Esophagus muscularis mucosa (tissue), 4 donors: ENCODE measurements at places on chromosomes 7 and 10. TPM values are rescaled to one million over a fixed set of nuclear protein-coding genes. Genes with fewer than 3 reads are reported as not detected.

The PRR15 gene
- total RNA-seq: not detected

The IFIT2 gene
- 2.2 TPM for total RNA-seq

The MORN4 gene
- 11.5 TPM for total RNA-seq

The DRGX gene
- not detected for total RNA-seq

The ASB10 gene
- total RNA-seq: not detected

The ERLIN1 gene
- 13.4 TPM for total RNA-seq

The ADRA2A gene
- total RNA-seq: 3.5 TPM

The KAZALD1 gene
- 1.0 TPM for total RNA-seq

GRCh38 chr7:30091491-30091912, 43.3 kb upstream of the MTURN start:
- DNase-seq: no peak

DNA sequence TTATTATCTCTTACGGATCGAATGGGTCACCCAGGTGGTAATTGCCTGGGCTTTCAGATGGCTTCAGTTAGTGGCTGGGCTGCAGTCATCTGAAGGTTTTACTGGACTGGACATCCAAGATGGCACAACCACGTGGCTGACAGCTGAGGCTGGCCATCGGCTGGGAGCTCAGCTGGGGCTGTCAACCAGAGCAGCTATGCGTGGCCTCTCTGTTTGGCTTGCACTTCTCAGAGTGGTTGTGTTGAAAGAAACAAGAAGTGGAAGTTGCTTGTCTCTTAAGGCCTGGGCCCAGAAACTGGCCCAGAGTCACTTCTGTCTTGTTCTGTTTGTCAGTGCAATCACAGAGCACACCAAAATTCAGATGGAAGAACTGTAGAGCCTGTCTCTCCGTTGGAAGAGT, 5.7 kb upstream of the GDI2 start:
- no peak for DNase-seq

- DNase-seq: no peak
Measured at GRCh38 chr7:155824227-155824886, 12.1 kb upstream of the SHH start.

- no peak for DNase-seq
Measured at GRCh38 chr7:112665709-112666108, 124.5 kb downstream of the TMEM168 start.

DNA sequence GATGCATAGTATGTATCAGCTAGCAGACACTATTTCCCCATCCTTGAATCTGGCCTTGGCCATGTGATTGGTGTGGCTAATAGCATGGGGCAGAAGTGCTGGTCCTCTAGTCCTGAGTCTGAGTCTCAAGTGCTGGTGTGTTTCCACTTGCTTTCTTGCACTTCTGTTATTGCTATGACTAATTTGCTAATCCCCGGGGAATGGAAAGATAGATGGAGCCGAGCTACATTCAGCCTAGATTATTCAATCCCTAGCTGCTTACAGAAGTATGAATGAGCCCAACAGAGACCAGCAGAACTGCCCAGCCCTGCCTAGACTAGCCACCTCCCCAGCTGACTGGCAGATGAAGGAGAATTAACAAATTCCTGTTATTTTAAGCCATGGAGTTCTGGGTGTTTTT, 53.2 kb upstream of the SYPL1 start:
- no peak for DNase-seq

DNA sequence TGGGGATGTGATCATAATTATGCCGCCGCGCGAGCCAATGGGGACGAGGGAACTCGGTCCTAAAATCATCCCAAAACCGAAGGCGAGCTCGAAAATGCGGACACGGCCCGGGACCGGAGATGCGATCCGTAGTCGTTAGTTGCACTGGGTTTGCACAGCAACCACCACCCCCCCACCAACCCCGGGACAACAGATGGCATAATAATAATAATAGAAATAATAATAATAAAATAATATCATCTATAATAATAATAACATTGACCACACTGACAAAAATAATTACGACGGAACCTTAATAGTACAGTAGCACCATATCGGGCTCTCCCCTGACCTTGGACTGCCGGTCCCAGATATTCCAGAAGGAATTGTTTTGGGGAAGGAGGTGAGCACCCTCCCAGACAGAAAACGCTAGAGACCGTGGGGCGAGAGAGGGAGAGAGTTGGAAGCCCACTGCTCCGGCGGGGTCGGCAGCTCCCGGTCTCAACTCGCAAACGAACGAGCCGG, 1.1 kb upstream of the EMX2 start:
- no peak for DNase-seq

DNA sequence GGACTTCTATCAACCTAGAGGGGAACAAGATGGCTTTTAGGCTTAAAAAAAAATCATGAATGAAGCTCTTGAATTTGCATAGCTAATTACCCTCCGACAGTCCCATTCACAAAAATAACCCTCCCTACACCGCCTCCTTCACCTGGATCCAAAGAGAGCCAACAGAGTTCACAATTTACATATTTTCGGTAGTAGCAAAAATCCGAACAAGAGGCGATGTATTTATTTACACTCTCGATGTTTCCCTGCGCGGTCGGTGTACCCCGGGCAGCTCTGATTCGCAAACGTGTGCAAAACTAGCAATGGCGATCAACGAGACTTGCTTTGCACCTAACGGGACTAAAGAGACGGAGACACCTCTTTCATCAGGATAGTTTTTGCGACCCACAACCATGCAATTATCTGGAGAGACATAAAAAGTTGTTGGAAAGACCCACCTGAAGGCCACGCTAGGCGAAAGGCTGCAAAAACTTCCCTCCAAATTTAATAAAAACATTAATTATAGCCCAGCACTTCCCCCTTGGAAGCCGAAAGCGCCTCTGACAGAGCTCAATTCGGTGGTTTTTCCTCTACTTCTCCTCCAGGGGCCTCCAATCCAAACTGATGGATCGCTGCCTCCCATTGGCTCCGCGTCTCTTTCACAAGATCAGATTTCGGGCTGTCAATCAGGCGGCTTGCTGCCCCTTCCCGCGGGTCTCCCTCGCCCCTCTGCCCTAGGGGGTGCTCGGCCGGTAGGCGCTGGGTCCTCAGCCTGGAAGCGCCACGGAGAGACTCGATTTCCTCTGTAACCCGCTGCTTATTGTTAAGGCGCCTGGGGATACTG, at the start of gene ETV1:
ETV1 (minus strand) TSS at position 541 of the 823 bp plus-strand sequence. CDS start 614 bp downstream, outside the sequence.
- DNase-seq: no peak

DNA sequence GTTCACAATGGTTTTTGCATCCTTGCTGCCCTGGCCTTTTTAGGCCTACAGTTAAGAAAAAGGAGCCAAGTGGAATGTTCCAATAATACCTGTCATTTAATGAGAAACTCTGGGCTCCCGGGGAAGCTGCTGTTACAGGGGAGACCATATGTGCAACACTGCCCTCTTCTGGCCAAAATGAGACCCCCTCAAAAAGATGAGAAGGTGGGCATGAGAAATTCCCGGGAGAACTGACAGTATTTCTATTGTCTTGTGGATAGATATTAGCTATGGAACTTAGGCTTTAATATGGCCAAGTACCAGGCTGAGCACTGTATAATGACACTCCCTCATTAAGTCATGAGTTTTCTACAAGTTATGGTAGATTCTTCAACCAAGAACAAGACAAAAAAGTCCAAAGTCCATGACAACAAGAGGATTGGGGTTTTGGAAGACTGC, 99.4 kb downstream of the CCDC3 start:
- no peak for DNase-seq

- no peak for DNase-seq
Measured at GRCh38 chr10:119201233-119201632, 6.1 kb upstream of the GRK5 start.

DNA sequence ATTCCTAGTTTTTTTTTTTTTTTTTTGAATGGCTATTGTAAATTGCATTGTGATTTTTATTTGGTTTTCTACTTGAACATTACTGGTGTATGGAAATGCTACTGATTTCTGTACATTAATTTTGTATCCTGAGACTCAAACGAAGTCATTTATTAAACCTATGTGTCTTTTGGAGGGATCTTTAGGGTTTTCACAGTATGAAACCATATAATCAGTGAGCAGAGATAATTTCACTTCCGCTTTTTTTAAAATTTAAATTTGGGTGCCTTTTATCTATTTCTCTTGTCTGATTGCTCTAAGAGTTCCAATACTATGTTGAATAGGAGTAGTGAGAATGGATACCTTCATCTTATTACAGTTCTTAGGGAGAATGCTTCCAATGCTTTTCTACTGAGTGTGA, 102.7 kb downstream of the ZWINT start:
- DNase-seq: no peak

GRCh38 chr10:88106366-88106765, 242.9 kb downstream of the PTEN start:
- no peak for DNase-seq

DNA sequence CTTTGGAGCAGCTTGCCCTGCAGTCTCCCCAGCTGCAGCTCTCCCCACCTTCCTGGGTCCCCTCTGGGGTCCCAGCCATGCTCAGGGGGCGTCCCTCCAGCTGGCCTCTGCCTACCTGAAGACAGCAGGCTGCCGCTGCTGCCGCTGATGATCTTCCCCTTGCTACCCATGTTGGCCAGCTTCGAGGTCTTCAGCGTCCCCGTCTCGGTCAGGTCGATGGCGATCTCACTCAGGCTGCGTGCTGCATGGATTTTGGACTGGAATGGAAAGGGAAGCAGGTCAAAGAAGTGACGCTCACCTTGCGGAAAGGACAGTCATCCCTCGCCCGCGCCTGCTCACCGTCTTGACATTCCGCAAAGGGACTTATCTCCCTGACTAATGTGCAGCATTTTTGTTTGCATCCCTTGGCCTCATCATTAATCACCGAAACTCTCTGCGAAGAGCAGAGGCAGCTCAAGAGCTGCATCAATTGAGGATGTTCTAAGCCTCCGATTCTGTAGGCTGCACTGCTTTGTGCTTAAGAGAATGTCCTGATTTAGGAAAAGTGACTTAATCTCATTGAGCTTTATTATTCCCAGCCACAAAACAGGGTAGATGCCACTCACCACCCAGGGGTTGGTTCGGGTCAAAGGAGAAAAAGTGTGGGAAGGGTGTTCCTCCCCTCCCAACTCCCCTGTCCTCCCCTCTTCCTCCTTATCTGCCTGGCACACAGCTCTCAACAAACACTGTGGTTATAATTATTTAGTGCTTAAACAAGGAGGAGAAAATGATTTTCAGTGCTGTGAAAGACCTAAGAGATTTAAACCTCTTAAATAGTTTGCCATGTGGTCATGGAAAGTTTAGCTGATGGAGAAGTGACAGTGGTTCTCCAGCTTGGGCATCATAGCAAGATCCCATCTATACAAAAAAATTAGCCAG, 107.3 kb downstream of the PRPF18 start:
- no peak for DNase-seq

GRCh38 chr10:9010093-9010492, 955.6 kb downstream of the GATA3 start:
- DNase-seq: no peak

DNA sequence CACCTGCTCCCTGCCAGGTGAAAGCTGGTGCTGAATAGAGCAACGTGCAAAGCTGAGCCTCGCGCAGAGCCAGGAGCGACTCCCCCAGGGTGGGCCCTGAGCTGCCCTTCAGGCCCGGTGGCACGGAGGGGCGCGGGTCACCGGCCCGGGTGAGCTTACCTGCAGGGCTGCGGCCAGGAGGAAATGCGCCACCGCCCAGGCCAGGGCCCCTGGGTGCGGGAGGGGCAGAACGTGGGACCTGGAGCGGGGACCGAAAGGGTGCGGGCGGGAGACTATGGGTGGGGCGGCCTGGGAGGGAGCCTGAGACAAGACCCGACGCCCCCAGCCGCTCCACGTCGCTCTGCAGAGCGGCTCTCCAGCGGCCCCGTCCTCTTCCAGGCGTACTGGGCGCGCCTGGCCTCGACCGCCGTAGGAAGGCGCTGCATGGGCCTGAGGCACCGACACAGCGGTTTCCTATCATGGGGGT, 122.1 kb downstream of the BTAF1 start:
- no peak for DNase-seq

- no peak for DNase-seq
Measured at GRCh38 chr7:131667699-131668098, 111.3 kb upstream of the PODXL start.

DNA sequence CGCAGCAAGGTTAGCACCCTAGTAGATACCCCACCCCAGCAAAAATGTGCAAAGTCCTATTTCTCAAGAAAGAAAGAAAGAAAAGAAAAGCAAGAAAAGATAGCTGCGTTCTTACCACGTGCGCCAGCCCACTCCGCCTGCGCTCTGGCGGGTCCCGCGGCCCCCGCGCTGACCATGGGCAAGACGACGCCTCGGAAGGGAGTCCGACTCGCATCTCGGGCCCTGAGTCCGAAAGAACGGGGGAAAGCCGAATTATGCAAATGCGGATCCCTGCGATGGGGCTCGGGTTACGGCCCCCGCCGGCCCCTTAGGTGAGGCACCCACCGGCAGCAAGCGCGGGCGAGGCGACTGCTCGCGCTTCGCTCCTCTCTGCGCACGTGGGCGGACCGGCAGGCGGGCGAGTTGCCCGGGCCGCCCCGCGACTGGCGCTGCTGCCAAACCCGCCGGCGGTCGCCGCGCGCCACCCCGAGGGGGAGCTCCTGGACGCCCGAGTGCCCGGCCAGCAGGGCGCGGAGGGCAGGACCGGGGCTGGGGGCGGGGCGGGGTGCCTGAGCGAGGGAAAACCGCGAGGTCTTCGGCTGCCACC, 2.4 kb upstream of the EGR2 start:
- no peak for DNase-seq

DNA sequence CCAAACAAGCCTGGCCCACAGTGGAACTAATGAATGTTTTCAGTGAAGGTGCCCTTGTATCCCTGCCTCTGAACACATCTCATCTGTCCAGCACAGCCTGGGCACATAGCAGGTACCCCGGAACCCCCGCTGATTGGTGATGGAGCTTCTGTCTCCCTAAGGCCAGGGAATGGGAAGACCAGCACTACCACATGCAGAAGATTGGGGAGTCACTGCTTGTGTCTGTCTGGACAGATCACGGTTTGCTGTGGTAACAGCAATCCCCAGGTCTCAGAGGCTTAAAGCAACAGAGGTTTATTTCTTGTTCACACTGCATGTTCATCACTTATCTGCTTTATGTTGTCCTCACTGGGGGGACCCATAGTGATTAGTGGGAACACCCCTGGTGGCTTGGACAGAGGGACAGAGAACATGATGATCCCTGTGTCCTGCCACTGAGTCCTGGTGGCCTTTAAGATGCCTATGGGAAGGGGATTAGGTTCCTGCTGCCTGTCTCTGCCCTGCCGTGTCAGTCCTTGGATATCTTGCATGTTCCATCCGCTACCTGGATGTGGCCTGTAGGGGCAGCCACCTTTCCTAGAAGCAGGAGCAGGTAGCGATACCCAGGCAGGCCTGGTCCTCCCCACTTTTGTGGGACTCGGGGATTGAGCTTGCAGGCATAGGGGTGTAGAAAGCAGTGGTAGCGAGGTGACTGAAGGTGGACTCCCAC, 3.6 kb downstream of the TSPAN14 start:
- no peak for DNase-seq

- DNase-seq: no peak
Measured at GRCh38 chr7:149016876-149017275, 11.4 kb downstream of the PDIA4 start.

GRCh38 chr7:100017300-100017699, 1.9 kb downstream of the ZKSCAN1 start:
- no peak for DNase-seq
